HEK293T (cell line): ENCODE measurements at places on chromosomes 7 and 10.

DNA sequence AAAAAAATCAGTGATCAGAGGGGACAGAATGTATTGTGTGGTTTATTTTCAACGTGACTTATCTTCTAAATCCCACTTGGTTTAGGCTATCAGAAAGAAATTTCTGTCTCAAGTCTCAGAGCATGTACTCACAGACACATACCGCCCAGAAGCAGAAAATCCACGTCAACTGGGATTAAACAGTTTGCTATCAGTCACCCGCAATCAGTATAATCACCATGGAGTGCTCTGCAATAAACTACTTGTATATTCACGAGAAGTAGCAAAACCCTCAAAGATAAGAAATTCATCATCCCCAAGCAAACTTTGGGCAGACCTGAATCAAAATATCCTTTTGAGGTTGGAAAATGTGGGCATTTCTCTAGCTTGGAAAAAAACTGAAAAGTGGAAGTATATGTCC lies 259.1 kb downstream of the FGFR2 start:
- DNase-seq: no peak

- no peak for DNase-seq
These were observed 160.1 kb downstream of the EXOC4 start for GRCh38 chr7:133412942-133413341.

DNA sequence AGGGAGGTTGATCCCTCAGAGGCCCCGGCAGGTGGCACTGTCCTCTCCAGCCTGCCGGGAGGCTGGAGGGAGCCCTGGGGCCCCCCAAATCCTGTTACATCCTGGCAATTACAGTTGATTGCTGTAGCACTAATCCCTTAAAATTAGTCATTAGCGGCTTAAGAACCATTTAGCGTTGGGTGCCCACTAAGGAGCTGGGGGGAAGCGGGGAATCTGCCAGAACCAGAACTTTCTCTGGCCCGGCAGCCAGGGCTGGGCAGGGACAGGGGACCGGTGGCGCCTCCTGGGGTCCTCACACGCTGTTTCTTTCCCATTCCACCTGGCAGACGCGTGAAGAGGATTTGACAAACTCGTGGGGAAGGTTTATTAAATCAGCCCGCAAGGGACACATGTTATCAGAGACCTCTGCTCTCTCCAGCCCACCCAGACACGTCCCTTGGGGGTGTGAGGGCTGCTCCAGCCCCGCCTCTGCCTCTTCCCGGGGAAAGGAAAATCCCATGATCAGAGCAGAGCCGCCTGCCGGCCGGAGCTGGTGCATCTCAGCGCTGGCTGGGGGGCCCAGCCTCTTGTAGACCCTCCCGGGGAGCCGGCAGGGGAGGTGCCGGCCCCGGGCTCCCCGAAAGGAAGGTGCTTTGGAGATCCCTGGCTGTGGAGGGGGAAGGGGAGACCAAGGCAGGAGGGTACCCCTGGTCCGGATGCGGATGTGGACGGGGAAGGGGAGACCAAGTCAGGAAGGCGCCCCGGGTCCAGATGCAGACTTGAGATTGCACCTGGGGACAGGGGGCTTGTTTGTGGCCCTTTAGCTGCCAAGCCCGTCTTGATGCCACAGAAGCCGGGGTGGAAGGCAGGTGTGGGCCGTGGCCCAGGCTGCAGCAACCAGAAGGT lies 142.7 kb downstream of the ELFN1 start:
- no peak for DNase-seq

- DNase-seq: peak; percentile 44
These were observed 62.1 kb upstream of the PRSS58 start for GRCh38 chr7:142319970-142320369.

GRCh38 chr10:7857262-7857661 lies 39.0 kb downstream of the TAF3 start:
- no peak for DNase-seq

DNA sequence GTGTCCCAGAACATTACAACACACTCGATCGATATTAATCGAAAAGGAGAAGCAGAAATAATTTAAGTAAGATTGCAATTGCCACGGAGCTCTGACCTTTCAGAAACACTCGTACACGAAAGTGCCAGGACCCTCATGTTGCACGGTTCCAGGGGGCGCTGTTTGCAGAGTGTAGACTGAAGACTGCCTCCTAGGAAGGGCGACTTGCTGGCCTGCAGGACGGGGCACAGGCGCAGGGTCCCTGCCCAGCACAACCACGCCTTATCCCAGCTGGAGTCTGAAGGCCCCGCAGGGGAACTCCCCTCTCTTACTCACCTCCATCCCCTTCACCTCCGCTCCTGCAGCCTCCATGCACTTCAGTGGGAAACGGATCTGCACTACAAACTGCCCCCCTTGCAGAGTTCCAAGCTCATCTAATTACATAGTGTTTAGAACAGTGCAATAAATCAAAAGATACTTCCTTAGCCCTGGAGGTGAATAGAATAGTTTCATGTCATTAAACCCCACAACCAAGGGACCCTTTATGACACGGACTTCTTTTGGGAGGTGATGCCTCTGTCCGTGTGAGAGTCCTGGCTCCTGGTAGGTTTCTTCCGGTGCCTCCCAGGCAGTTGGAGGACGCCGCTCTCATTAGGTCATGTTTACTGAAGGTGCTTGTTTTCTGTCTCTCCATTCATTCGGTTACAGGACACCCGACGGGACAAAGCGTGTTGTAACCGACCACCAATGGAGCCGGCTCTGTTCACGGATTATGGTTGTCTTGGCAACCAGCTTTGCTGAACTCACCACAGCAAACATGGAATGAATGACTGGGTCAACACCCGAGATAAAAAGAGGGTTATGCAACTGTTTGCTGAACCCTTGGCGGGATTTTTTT lies 262.2 kb downstream of the BAMBI start:
- peak; percentile 60 for DNase-seq

GRCh38 chr7:47572939-47573757 lies 8.8 kb downstream of the TNS3 start:
- DNase-seq: no peak

DNA sequence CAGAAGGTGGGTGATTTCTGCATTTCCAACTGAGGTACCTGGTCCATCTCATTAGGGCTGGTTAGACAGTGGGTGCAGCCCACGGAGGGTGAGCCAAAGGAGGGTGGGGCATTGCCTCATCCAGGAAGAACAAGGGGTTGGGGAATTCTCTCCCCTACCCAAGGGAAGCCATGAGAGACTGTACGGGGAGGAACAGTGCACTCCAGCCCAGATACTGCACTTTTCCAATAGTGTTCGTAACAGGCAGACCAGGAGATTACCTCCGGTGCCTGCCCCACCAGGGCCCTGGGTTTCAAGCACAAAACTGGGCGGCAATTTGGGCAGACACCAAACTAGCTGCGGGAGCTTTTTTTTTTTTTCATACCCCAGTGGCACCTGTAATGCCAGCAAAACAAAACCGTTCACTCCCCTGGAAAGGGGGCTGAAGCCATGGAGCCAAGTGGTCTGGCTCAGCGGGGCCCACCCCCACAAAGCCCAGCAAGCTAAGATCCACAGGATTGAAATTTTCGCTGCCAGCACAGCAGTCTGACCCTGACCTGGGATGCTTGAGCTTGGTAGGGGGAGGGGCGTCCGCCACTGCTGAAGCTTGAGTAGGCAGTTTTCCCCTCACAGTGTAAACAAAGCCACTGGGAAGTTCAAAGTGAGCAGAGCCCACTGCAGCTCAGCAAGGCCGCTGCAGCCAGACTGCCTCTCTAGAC lies 31.2 kb downstream of the ARMC10 start:
- no peak for DNase-seq

DNA sequence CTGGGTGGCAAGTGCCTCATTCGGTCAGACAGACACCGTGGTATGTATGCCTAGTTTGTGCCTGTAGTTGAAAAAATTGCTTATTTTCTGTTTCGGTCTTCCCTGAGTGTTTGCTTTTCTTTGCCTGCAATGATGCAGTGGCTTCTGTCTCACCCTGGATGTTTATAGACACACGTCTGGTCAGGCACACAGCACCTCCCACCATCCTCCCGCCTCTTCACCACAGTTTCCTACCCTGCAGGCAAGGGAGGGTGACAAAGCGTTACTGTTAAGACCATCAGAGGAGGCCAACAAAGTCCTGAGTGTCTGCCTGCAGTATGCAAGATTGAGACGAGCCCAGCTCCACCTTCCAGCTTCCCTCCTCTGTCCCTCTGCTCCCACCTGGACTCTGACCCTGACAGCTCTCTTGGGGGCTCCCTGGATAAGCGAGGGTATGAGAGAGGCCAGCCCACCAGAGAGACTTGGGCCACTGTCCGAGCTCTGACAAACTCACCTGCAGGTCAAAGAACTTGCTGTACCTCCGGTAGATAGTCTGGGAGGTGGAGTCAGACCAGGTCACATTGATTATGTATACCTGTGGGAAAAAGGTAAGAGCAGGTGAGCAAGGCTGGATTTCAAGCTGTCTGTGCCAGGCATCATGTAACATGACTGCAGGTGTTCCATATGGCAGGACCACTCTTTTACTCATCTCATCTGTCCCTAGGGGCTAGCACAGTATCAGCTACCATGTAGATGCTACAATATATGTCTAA lies 54.4 kb downstream of the SH3PXD2A start:
- DNase-seq: no peak

GRCh38 chr7:15889507-15889906 lies 203.0 kb upstream of the MEOX2 start:
- peak; percentile 41 for DNase-seq

GRCh38 chr7:144256112-144256511 lies 8.5 kb downstream of the OR2A7 start:
- DNase-seq: no peak

- no peak for DNase-seq
These were observed 60.8 kb upstream of the PPIF start for GRCh38 chr10:79286318-79286951.

GRCh38 chr7:157274991-157275427 lies 61.8 kb upstream of the DNAJB6 start:
- peak; percentile 10 for DNase-seq

DNA sequence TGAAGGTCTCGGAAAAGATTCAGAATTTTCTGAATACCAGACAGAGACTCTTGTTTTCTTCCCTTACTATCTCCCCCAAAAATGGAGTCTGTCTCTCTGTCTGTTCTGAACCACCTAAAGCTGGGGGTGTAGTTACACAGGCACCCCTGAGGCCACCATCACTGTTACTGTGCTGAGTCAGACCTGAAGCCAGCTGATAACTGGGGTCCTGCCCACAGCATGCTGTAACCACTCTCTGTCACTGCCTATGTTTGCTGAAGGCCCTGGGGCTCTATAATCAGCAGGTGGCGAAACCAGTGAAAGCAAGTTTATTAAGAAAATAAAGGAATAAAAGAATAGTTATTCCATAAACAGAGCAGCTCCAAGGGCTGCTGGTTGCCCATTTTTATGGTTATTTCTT lies 575.2 kb upstream of the POT1 start:
- DNase-seq: no peak

- no peak for DNase-seq
These were observed 80.4 kb upstream of the CDK6 start for GRCh38 chr7:92916770-92917224.

- DNase-seq: no peak
These were observed 330.7 kb downstream of the CDC14C start for GRCh38 chr7:49255054-49255453.

DNA sequence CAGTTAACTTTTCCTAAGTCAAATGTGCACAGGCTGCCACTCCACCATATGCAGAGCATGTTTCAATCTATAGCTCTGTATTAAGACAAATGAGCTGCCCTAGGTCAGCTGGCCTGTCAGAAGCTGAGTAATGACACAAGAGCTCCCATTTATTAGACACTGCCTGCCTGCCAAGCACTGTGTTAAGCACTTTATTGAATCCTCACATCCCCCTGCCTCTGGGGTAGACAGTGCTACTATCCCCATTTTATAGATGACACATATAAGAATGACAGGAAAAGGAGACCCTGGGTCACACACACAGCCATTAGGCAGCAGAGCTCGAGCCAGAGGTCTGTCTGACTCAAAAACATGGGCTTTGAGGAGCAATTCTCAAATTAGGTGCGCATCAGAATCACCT lies 179.8 kb upstream of the PDE1C start:
- DNase-seq: no peak

- no peak for DNase-seq
These were observed 92.3 kb downstream of the CTNNA3 start for GRCh38 chr10:67603701-67604100.

DNA sequence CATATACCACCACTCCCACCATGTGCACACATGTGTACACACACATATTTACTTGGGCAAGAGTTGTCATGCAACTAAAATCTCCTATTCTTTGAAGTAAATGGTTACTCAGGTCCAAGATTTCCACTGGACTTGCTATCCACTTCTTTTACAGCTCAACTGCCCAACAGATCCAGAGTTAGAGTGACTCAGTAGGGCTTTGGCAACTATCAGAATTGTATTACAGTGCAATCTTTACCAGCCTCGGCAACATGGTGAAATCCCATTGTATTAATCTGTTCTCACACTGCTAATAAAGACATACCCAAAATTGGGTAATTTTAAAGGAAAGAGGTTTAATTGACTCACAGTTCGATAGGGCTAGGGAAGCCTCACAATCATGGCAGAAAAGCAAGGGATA lies 51.9 kb upstream of the ABLIM1 start:
- no peak for DNase-seq

DNA sequence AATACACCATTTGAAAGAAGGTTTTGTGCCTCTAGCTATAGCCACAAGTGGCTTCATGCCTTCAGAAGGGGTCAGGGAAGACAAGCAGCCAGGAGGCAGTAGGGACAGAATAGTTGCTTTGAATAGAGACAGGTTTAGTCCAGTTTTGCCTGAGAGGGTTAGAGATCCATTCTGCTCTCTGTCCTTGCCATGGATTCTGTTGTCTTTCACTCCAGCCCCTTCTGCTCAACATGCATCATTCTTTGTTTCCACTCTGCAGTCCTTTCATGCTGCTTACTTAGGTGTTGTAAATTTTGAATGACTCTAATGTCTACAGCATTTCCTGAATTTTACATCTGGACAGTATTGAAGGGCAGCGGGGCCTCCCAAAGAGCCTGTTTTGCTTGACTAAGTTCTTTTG lies 60.3 kb downstream of the CNTNAP2 start:
- no peak for DNase-seq

- DNase-seq: peak; percentile 4
These were observed 14.1 kb downstream of the ZNF398 start for GRCh38 chr7:149161241-149161848.

DNA sequence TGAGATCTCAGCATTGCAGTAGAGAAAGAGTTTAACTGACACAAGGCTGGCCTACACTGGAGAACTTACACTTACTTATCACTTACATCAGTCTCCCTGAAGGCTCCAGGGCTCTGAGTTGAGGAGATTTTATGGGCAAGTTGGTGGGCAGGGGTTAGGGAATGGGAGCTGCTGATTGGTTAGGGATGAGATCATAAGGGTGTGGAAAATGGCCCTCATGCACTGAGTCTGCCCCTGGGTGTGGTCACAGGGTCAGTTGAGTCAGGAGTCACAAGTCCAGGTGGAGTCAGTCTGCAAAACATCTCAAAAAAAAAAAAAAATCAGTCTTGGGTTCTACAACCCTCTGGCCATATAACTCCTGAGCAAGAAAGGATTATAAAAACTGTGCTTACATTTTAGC lies 60.5 kb downstream of the PPP1R17 start:
- DNase-seq: no peak

GRCh38 chr7:121480566-121481335 lies 84.6 kb upstream of the FAM3C start:
- no peak for DNase-seq
